Suppressor macrophage treated with lipopolysaccharide for 1 hour (primary cell): ENCODE measurements at places on chromosomes 7 and 10.

- DNase-seq: peak; percentile 22
These were observed 111.2 kb upstream of the PTN start for GRCh38 chr7:137454767-137455166.

- DNase-seq: no peak
These were observed 13.4 kb downstream of the TMEM209 start for GRCh38 chr7:130191791-130192190.

DNA sequence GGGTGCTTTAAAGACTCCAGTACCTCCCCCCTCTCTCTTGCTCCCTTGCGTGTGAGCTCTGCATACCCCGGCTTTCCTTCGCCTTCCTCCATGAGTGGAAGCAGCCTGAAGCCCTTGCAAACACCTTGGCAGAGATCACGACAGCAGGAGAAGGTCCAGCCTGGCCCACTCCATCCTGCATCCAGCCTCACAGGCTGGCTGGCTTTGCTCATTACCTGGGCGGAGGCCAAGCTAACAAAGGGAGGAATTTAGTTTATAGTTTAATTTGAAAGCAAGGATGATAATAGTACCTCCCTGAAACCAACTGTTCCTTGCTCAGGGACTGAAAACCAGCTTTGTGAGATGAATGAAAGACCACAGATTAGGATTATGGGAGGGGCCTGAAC is 99.4 kb downstream of the PRKAG2 start:
- no peak for DNase-seq

DNA sequence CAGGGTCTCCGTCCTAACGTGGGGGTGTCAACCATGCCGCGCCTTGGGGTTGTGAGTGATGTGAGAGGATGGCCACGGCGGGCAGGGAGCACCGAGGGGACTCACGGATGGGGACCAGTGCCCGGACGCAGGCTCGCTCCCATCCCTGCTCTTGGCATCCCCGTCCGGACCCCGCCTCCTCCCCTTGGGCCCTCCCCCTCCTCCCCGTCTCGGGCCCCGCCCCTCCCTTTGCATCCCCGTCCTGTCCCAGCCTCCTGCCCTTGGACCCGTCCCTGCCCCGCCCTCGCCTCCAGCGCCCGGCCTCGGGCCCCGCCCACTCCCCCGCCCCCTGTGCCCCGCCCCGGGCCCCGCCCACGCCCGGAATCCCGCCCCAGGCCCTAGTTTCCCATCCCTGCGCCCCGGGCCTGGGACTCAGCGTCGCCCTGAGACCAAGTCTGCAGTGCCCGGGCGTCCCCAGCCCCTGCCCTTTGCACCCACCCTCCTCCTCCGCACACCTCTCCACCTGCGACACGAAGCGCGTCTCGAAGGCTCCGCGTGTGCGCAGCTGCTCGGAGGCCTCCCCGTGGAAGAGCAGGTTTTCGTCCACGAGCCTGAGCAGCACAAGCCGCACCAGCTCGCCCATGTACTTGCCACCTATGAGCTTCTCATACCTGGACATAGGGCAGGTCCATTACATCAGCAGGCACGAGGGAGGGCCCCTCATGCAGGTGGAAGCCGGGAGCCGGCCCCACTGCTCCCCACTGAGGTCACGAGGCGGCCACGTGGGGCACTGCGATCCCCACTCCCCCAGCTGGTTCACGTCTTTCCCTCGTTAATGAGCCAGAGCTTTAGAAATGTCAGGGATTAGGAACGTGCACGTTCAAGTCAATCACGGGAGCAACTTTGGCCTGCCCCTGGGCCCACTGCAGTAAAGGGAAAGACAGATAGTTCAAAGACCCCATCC is 5.1 kb upstream of the MYL7 start:
- peak; percentile 58 for DNase-seq

DNA sequence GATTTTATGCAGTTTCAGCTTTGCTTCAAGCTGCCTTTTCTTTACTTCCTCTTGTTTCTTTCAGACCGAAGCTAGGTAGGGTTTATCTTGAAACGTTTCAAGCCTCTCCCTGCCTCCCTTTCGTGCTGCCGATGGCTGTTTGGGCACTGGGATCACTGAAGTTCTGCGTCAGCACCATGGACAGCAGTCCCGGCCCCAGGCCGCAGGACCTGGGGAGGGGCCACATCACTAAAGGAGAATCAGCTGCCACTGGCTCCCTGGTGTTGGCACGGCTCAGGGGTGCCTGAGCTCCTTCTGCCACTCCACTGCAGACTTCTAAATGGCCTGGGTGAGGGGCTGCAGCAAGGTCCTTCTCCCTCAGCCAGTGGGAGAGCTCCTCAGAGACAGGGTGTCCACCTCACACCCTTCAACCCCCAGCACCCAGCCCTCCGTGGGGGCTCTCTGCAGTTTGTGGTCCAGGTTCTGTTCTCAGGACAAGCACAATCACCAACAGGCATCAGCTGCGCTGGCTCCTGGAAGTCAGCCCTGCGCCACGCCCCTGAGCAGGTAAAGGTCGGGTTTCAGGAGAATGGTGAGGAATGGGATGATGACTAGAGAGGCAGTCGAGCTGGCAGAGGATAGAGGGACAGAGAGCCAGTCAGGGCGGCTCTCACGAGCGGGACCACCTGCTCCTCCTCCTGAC is 387.2 kb downstream of the TCERG1L start:
- peak; percentile 4 for DNase-seq

- DNase-seq: no peak
These were observed 1241.7 kb downstream of the REEP3 start for GRCh38 chr10:64762861-64763260.

GRCh38 chr10:31999070-31999660 is 57.1 kb downstream of the KIF5B start:
- DNase-seq: no peak

- DNase-seq: no peak
These were observed 933.3 kb downstream of the XPNPEP1 start for GRCh38 chr10:108989976-108990375.

DNA sequence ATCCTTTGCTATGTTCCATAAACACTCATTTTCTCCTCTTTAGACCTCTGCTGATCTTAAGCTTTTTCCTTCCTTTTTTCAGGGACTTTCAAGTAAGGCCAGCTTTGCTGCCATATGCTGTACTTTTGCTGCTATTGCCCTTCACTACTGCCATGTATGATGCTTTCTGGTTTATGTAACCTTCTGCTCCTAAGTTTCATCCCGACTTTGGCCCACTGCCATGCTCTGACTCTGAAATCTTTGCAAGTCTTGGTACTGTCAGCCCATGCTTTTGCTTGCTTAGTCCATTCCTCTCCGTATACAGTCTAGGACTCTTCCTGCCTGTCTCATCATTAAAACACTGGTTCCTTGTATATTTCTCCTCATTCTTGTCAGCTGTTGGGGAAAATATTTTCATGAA is 152.4 kb downstream of the RNF133 start:
- no peak for DNase-seq

- peak; percentile 39 for DNase-seq
These were observed 892 bp downstream of the CRHR2 start for GRCh38 chr7:30681331-30681797.

DNA sequence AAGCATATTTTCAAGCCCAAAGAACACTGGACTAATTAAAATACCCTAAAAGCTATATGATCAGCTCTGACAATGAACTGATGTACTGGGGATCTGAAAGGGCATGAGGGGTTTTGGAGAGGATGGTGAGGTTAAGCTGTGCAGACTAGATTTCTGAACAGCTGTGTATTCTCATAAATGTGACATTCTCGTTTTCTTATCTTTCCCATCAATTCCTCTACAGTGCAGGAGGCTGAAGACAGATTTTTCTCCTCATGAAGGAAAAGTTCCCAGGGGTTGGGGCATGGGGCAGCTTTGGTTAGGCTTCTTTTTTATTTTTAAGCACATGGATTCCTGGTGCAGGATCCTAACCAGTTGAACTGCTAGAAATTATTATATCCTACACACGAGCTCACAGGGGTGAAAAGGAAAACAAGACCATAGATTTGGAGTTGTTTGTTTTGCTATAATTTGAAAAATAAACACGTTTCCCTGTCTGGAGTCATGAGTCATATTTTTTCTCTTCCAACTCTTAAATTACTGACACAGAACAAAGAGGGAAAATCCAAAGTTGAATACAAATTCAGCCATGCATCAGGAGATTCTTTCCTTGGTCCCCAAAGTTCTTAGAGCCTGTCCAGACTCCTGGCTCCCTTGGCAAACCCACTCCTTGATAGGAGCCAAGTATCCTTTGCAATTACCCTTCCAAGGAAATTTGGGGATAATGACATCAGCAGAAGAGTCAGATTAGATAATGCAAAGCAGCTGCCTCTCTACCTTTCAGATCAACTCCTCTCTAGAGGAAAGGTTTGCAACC is 147.7 kb upstream of the NPVF start:
- no peak for DNase-seq
